Epithelial cell of esophagus (primary cell): ENCODE measurements at places on chromosomes 16 and 17.

DNA sequence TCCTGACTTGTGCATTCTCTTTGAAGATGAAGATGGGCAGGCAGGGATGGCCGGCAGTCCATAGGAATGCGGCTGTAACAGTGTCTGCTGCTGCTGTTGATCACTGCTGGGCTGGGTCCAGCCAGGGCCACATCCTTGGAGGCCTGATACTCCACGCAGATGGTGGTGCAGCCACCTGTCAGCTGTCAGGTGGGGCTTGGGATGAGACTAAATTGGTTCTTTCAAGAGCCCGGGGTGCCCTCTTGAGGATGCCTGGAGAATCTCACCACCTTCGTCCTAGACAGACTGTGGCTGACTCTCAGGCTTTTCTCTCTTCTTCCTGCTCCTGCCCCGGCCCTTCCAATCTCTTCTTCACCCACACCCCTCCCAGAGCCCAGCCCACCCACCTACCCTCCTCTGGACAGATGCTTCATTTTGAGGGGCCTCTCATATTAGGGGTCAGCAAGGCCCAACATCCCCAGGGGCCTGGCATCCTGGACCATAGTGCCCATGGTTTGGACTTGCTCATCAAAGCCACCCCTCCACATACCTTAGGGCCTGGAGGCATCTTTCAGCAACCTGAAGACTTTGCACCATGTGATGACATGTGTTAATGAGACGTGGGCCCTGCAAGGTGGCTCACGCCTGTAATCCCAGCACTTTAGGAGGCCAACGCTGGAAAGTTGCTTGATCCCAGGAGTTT is 19.1 kb downstream of the OSBPL7 start:
- peak; percentile 71 for DNase-seq

- DNase-seq: peak; percentile 2
These were observed 37.5 kb downstream of the RBFOX3 start for GRCh38 chr17:79573196-79573896.

- no peak for DNase-seq
These were observed 19.2 kb downstream of the STRADA start for GRCh38 chr17:63722403-63722802.

DNA sequence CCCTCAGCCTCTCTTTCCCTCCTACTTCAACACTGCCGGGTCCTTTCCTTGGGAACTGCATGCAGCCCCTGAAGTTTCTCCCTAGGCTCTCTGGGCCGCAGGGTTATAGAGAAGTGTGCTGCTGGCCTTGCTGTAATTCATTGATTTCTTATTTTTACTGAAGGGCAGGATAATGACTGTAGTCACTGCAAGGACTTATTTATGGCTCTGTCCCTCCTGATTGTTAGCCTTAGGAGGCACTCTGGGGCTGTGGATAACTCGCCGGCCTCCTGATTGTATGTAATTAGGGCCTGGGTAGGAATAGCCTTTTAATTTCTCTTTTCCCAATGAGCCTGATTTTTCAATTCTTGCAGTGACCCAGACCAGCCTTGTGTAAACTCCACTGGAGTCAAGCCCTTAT is 138.3 kb upstream of the CDH13 start:
- no peak for DNase-seq

DNA sequence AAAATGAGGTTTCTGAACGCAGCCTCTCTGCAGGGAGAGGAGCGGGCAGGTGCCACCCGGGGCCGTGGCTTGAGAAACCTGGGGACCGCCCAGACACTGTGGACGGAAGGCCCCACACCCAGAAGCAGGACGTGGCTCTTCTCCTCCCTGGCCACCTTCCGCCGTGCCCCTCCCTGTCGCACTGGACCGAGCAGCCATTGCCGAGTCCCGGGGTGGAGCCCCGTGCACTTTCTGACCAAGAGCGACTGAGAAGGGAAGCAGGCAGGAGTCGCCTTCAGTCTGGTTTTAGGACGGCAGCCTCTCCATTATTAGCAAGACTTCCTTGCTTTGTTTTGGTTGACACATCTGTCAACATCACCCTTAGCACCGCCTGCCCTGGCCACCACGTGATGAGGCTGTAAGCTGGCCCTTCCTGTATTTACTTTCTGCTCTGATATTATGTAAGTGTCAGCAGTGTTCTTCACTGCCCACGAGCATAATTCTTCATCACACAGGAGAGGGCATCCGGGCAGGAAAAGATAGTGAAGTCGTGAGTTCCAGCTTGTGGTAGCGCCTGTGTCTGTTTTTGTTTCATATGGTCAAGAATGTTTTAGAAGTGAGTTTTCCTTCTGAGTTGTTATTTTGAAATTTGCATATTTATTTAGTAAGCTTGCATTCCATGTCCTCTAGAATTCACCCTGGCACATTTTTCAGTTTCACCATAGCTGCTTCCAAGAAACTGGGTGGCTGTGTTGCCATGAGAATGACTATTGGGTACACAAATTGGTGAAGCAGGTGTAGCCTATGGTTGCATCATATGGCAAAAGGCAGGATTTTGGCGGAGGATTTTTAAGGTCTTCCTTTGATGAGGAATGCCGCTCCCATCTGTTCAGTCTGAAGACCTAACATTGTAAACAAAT is 1.0 kb downstream of the HERPUD1 start:
- peak; percentile 81 for DNase-seq

DNA sequence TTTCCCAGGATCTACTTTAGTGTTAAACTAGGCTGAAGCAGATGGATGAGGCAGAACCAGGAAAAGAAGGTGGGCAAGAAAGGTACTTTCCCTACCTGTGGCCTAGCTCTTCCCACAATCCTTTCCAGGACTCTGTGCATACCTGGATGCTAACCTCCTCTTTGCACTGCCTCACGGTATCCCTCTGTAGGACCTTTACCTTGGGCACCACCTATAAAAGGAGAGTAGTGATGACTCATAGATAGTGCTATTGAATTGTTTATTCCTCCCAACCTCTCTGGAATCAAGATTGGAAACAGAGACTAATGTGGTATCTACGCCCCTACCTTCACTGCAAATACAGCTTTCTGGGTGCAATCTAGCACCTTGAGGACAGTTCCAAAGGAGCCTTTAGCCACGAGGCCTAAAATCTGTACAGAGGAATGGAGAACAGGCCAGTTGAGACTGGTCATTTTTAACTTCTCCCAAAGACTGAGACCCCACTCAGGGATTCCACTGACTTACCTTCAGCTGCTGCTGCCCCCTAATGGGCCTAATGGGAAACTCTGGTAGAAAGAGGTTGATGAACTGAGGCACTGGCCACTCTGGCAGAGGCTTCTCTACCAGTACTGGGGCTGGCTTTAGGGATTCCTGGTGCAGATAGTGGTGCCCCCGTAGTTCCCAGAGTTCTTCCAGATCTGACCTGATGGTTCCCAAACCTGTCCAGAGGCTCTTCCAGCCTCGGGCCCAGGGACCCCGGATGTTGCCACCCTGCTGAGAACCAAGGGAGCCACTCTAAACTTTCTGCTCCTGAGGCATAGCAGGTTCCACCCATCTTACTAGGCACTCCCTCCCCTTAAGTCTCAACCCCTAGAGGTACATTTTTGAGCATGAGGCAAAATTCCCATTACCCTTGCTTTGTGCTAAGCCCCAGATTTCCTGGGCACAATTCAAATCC is 781 bp downstream of the RSKR start:
- DNase-seq: peak; percentile 28

DNA sequence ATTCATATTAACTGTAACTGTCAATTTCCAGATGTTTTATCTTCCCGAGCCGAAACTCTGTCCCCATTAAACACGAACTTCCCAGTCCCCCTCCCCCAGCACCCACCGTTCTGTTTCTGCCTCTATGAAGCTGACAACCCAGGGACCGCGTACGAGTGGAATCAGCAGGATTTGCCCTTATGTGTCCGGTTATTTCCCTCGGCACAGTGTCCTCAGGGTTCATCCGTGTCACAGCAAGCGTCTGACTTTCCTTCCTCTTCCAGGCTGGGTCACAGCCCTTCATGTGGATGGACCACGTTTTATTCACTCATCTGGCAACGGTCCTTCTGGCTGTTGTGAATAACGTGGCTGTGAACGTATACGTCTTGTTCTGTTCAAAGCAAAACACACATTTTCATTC is 31.3 kb downstream of the METRNL start:
- DNase-seq: no peak

GRCh38 chr17:74485022-74485743 is 18.7 kb downstream of the CD300A start:
- DNase-seq: no peak

DNA sequence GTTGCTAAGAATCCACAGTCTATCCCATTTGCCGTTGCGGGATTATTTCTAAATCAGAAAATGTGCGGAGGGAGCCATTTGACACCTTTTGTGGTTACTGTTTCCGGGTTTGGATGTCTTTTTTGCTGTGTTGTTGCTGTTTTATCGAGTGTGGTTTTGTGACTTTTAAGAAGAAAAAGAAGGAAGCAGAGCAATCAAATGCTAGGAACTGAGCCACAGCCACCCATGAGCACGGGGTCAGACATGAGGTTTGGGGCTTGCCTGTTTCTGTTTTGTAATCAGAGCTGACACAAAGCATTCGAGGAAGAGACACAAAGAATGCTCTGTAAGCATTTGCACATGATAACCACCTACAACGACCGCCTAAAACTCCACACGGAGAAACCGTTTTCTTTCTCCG is 53.1 kb upstream of the CHMP6 start:
- DNase-seq: no peak

DNA sequence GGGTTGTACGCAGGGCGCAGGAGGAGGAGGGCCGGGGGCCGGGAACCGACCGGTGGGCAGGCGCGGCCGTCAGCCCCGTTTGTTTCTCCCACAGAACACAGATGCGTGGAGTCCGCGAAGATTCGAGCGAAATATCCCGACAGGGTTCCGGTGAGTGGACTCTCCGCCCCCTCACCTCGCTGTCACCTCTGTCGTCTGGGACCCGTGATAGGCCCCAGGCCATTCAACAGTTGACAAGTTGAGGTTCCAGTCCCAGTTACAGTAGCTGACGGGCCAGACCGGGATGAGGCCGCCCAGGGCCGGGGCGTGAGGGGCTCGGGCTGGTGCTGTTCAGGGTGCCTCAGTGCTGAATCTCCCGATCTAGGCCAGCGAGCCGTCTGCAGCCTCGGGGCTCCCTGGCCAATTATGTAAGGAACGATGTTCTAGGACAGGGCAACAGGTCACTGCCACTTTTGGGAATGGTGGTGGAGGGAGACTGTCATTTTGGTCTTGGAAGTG is 628 bp downstream of the GABARAPL2 start:
- peak; percentile 17 for DNase-seq

DNA sequence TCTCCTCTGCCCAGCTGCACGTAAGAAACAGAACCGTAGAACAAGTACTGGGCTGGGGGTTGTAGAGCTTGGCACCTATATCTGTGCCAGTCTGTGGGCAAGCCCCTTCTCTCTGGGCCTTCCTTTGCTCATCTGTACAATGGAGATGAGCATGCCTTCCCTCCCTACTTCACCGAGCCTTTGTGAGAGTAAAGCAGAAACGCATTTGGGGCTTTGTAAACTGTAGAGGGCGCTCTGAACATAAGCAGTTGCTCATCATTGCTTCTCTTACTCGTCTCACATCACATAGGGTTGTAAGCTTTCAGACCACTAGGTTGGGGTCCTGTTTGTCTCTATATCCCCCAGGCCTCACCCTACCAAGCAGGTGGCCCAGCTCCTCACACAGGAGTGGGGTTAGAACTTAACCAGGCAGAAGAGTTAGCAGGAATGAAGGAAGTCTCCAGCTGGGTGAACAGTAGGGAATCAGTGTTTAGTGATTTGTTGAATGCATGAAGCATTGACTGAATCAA is 15.1 kb downstream of the SAMD14 start:
- peak; percentile 74 for DNase-seq

DNA sequence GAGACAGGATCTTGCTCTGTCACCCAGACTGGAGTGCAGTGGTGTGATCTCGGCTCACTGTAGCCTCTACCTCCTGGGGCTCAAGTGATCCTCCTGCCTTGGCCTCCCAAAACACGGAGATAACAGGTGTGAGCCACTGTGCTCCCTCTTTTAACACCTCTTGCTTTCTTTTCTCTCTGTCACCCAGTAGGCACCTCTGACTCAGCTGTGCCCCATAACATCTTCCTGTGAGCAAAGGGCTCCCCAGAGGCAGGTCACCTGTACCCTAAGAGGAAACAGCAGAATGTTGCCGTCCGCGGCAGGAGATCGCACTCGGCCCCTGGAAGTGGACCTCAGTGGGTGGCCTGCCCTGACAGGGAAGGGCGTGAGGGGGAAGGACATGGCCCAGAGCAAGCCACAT is 918 bp upstream of the NLRC3 start:
- no peak for DNase-seq

- no peak for DNase-seq
These were observed 5.8 kb downstream of the GPRC5C start for GRCh38 chr17:74437702-74438101.

DNA sequence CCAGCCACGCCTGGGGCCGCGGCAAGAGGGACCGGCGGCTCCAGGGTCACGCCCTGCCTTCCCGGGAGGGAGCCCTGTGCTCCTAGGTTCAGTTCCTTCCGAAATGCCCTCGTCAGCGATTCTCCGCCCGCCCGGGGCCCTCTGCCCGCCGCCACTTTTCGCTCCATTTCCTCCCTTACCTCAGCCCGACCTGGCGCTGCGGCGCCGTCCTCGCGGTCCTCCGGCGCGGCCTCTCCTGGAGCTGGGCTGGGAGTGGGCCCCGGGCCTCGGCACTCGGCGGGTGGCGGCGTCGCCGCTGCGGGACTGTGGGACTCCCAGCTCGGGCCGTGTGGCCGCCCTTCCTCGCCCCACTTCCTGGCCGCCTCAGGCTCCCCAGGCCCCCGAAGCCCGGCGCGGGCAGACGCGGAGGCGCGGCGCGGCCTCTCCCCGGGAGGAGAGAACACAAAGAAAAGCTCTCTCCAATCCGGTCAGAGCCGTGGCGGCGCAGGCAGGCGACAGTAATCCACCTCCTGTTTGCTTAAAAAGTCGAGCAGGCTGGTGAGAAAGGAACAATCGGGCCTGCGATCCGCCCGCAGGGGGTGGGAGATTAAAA is 1.6 kb downstream of the BAHCC1 start:
- DNase-seq: peak; percentile 58

DNA sequence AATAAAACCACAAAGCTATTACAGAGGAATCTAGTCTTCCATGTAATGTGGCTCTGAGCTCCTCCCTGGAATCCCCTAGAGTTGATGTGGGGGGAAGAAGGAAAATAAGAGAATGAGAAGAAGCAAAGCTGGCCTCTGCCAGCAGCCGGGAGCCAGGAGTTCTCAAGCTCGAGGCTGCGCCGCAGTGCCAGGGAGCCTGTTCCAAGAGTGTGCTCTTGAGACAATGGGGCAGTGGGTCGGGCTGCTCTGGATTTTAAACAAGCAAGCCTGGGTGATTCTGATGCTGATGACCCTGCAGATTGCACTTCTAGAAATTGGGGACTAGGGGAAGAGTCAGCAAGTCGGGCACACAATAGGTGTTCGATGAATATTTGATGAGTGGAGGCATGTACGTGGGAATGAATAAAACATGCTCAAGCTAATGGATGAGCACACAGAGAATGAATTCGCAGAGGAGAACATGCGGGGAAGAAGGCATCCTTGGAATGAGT is 119.9 kb downstream of the CMIP start:
- DNase-seq: no peak

- no peak for DNase-seq
These were observed 801 bp downstream of the CHAD start for GRCh38 chr17:50467855-50468303.
